ENCODE measurements at places on chromosomes 11 and 22. TPM values are rescaled to one million over a fixed set of nuclear protein-coding genes. Genes with fewer than 3 reads are reported as not detected.

- no peak for DNase-seq
- H3K27ac ChIP-seq = no peak overlapping the region
Measured at GRCh38 chr11:116460156-116460920, 312.4 kb downstream of the BUD13 start.

GRCh38 chr11:6824136-6824823 lies 21.2 kb upstream of the OR10A5 start:
- H3K27me3 ChIP-seq = no peaks in the 10 kb centered on the region
- no peak overlapping the region for H3K4me3 ChIP-seq
- DNase-seq = peak; percentile 10
- H3K36me3 ChIP-seq = no peaks in the 10 kb centered on the region

GRCh38 chr11:44883277-44883676 lies 67.4 kb downstream of the TP53I11 start:
- no peak overlapping the region for H3K4me3 ChIP-seq
- DNase-seq = peak; percentile 45
- peaks cover 46% of the 10 kb centered on the region for H3K27me3 ChIP-seq
- peak overlapping the region; percentile 25 for H3K27ac ChIP-seq
- peaks cover 10% of the 10 kb centered on the region for H3K4me1 ChIP-seq
- H3K36me3 ChIP-seq = no peaks in the 10 kb centered on the region

DNA sequence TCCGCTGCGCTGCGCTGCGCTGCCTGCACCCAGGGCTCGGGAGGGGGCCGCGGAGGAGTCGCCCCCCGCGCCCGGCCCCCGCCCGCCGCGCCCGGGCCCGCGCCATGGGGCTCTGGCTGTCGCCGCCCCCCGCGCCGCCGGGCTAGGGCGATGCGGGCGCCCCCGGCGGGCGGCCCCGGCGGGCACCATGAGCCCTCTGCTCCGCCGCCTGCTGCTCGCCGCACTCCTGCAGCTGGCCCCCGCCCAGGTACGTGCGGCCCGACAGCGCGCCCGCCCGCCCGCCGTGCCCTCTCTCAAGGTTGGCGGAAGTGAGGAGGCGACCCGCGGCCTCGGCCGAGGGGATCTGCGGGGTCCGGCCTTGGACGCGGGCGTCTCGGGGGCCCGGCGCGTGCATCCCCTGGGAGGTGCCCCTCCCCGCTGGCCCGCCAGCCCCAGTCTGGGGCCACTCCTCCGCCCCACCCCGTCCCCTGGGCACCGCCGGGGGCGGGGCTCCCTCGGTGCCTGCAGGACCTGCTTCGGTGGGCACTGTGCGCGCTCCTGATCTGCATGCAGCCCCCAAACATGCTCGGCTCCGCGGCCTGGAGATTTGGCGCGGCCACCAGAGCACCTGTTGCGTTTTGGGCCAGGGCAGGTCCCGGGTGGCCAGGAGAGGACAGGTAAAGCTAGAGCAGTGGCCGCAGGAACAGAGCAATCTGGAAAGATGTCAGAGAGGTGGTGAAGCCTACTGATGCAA lies 429 bp downstream of the VEGFB start:
- H3K27me3 ChIP-seq = no peaks in the 10 kb centered on the region
- H3K36me3 ChIP-seq = peaks cover 29% of the 10 kb centered on the region
- peak overlapping the region; percentile 73 for H3K4me3 ChIP-seq
- peak; percentile 34 for DNase-seq
- H3K4me1 ChIP-seq = peaks cover 19% of the 10 kb centered on the region

DNA sequence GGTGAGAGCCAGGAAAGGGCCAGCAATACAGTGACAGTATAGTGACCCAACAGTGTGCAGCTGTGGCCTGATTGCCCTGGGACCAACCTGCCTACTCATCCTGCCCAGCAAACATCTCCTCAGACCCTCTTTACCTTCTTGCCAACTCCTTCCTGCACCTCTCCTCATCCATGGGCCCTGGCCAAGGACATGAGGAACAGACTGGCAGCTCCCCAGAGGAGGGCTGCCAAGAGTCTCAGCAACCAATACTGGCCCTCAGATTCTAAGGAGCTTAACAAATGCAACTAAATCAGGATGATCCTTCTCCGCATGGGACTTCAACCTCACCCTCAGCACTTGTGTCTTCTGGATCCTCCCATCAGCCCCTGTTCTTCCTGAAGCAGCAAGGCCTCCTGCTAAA lies 77.0 kb downstream of the RPL27A start:
- DNase-seq = no peak
- H3K4me3 ChIP-seq = no peak overlapping the region
- no peaks in the 10 kb centered on the region for H3K36me3 ChIP-seq
- no peaks in the 10 kb centered on the region for H3K27me3 ChIP-seq
- no peak overlapping the region for H3K27ac ChIP-seq
- H3K4me1 ChIP-seq = peaks cover 11% of the 10 kb centered on the region

DNA sequence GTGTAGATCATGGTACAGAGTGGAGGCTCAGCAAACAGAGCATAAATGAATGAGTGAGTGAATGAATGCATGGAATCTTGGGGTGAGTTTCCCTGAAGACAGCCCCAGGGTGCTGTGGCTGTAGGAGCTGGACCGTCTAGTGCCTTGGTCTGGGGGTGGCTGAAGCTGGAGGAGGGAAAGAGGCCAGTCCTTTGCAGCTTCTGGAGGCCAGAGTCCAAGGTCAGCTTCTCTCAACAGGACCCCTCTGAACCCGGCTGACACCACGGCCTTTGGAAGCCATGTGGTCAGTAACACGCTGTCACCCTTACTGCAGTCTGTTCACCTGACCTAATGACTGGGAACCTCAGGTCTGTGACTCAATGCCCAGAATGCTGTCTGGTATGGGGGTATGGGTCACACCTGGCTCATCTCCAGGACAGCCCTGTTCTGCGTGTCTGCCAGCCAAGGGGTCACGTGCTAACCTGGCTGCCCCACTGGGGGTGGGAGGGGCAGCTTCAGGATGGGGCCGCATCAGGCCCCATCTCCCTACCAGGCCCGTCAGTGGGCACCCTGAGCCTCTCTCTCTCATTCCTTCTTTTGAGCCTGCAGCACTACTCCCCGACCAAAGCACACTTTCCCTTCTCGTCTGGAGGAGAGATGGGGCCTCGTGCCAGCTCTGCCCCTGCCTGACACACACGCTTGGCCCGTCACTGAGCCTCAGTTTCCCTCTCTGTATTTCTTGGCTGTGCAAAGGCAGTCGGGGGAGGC lies 24.1 kb upstream of the CHKA start:
- H3K36me3 ChIP-seq = peaks cover 7% of the 10 kb centered on the region
- no peaks in the 10 kb centered on the region for H3K27me3 ChIP-seq
- DNase-seq = peak; percentile 67
- peaks cover 19% of the 10 kb centered on the region for H3K4me1 ChIP-seq

- no peak overlapping the region for H3K27ac ChIP-seq
- H3K4me1 ChIP-seq = no peaks in the 10 kb centered on the region
- no peaks in the 10 kb centered on the region for H3K36me3 ChIP-seq
- H3K27me3 ChIP-seq = no peaks in the 10 kb centered on the region
- DNase-seq = no peak
- no peak overlapping the region for H3K4me3 ChIP-seq
Measured at GRCh38 chr11:92401520-92401919, 176.9 kb downstream of the FAT3 start.

DNA sequence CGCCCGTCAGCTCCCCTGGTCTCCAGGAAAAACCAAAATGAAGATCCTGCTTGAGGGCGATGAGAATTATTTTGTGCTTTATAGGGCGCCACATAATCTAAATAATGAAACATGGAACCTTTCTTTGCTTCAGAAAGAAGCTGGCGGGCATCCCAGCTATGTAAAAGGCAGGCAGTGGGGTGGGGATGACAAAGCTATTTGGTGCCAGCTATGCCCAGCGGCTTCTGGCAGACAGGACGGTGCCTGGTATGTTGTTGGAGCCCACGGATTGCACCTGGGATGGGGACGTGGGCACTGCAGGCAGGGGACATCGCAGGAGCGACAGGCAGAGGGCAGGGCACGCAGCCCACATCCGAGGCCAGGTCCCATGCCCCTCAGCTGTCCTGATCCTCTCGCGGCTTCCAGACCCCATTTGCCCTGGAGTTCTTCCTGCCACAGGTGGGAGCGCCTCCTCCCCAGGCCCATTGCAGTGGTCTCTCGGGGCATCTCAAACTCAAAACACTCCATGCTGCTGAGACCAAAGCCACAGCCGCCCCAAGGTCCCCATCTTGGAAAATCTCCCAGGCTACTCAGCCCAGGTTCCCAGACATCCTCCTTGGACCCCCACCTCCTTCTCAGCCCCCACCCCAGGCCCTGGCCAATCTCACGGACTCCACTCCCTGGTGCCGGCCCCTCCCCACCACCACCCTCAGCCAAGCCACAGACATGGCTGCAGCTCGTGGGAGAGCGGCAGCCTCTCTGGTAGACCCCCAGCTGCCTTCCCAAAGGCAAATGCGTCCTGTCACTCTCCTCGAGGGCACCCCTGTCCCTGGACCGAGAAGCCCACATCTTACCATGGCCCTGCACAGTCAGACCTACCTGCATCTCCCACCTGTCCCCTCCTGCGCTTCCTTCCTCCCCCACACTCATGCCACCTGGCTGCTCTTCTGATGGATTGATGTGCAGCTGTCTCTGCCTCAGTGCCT lies 45.7 kb downstream of the SHISAL1 start:
- no peak overlapping the region for H3K4me3 ChIP-seq
- no peak overlapping the region for H3K27ac ChIP-seq
- DNase-seq = no peak
- H3K4me1 ChIP-seq = no peaks in the 10 kb centered on the region
- no peaks in the 10 kb centered on the region for H3K36me3 ChIP-seq
- H3K27me3 ChIP-seq = no peaks in the 10 kb centered on the region

DNA sequence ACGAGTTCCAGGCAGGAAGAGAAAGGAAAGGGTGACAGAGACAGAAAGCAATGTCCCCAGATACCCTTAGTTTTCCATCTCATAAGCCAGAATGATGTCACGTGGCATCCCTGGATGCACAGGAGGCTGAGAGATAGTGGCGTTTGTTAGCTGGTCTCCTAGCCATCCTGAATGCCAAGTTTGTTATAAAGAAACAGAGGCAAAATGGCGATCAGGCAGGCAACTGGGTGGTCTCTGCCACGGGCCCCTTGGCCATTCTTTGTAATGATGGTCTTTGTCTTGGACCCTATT lies 5.3 kb downstream of the SMIM38 start:
- peaks cover 4% of the 10 kb centered on the region for H3K36me3 ChIP-seq
- no peaks in the 10 kb centered on the region for H3K27me3 ChIP-seq
- H3K27ac ChIP-seq = no peak overlapping the region
- H3K4me1 ChIP-seq = peaks cover 5% of the 10 kb centered on the region
- no peak overlapping the region for H3K4me3 ChIP-seq
- DNase-seq = no peak

DNA sequence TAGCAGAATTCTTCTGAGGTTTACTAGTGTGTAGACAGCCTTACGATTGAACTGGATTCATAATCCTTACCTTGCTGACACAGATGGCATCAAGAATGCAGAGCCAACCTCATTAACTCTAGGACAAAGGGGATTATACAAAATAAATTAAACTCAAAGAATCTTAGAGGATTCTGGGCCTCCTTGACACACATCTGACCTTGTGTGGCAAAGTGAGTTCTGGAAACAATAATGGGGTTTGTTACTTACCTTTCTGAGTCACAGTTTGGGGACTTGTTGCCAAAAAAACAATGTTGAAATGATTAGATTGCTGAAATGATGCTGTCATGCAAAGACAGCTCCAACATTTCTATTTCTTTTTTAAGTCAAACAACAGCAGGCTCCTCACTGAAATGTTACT lies 179.1 kb upstream of the ISX start:
- peaks cover 8% of the 10 kb centered on the region for H3K36me3 ChIP-seq
- H3K27me3 ChIP-seq = no peaks in the 10 kb centered on the region
- no peak for DNase-seq
- H3K4me3 ChIP-seq = no peak overlapping the region
- no peak overlapping the region for H3K27ac ChIP-seq

- H3K36me3 ChIP-seq = no peaks in the 10 kb centered on the region
- no peak overlapping the region for H3K4me3 ChIP-seq
- H3K27ac ChIP-seq = no peak overlapping the region
- H3K27me3 ChIP-seq = no peaks in the 10 kb centered on the region
- no peak for DNase-seq
- H3K4me1 ChIP-seq = no peaks in the 10 kb centered on the region
Measured at GRCh38 chr11:129613071-129613470, 202.6 kb upstream of the TMEM45B start.

GRCh38 chr22:24337894-24338645 lies 67.4 kb downstream of the SPECC1L start:
- no peak overlapping the region for H3K4me3 ChIP-seq
- no peaks in the 10 kb centered on the region for H3K4me1 ChIP-seq
- no peak overlapping the region for H3K27ac ChIP-seq

DNA sequence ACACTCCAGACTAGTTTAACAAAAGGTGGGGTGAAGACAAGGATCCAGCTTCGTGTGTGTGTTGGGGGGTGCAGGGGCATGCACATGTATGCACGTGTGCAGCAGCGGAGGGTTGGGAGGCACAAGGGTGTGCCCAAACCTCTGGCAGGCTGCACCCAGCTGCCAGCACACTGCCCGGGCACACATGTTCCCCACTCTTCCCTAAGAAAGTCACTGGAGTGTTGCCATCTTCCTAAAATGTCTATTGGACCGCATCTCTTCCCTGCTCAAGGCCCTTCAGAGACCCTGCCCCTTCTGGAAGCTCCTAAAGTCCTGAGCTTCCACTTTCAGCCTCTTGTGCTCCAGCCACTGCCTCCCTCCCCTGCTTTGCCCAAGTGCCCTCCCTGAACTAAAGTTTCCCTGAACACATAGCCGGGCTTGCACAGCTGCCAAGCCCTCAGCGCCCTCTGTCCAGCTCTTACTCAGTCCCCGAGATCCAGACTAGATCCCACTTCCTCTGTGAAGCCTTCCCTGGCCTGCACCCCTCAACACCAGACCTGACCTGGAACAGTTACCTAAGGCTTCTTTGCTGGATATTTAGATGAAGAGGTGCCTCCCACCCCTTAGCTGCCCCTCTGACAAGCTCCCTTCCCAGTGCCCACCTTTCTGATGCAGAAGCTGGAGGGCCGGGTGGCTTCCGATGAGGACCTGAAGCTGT lies 6.0 kb downstream of the CFL1 start:
- H3K4me3 ChIP-seq = no peak overlapping the region
- H3K27me3 ChIP-seq = no peaks in the 10 kb centered on the region
- peak overlapping the region; percentile 19 for H3K27ac ChIP-seq
- peaks cover 48% of the 10 kb centered on the region for H3K36me3 ChIP-seq
- DNase-seq = no peak

The IGLL1 gene
- not detected for total RNA-seq

The FAM111B gene
- total RNA-seq = 1.6 TPM

The VSIG2 gene
- not detected for total RNA-seq

The CRYBB3 gene
- total RNA-seq = 0.61 TPM

The MCHR1 gene
- total RNA-seq = not detected

The FOLR2 gene
- not detected for total RNA-seq

All from MCF 10A (cell line).